Ureter (tissue), 1 donor: ENCODE measurements at places on chromosomes 1 and 21. TPM values are rescaled to one million over a fixed set of nuclear protein-coding genes. Genes with fewer than 3 reads are reported as not detected.

C4BPB gene
- 0.34 TPM for total RNA-seq

DCST1 gene
- total RNA-seq: not detected

PLXNA2 gene
- total RNA-seq: 51.7 TPM

- DNase-seq: no peak
Measured at GRCh38 chr1:181187337-181188126, 99.0 kb downstream of the IER5 start.

- no peak for DNase-seq
Measured at GRCh38 chr21:45886610-45887026, 95.0 kb upstream of the COL6A1 start.

DNA sequence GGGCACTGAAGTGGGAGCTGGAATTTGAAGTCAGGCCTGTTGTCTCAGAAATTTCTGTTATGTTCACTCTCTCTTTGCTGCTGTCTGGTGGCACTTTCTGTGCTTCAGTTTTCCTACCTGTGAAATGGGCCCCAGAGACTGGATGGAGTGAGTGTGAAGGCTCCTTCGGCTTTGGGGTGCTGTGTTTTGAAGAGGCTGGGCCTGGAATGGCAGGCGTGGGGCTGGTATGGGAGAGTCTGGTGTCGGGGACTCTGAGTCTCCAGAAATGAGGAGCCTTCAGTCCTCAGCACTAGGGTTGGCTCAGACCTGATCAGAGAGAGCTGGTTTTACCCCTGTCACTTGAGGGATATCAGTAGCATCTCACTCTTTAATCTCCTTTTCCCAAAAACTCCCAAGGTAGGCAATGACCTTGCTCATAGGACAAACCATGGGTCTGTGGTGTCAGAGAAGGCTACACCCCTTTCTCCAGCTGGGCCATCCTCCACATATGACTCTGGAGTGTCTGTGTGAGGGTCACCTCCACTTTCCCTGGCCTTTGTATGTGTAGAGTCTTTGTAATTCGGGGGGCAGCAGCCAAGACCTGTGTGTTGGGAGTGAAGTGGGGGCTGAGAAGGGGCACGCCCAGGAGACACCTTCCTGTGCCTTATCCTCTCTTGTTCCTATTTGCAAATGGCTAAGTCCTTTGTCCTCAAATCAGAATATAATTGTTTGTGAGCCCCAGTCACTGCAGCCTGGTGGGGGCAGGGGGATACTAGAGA, 279.9 kb downstream of the PTPRU start:
- no peak for DNase-seq

- no peak for DNase-seq
Measured at GRCh38 chr1:119795261-119796200, 15.7 kb downstream of the REG4 start.

GRCh38 chr1:89809556-89809955, 11.3 kb upstream of the LRRC8D start:
- no peak for DNase-seq

DNA sequence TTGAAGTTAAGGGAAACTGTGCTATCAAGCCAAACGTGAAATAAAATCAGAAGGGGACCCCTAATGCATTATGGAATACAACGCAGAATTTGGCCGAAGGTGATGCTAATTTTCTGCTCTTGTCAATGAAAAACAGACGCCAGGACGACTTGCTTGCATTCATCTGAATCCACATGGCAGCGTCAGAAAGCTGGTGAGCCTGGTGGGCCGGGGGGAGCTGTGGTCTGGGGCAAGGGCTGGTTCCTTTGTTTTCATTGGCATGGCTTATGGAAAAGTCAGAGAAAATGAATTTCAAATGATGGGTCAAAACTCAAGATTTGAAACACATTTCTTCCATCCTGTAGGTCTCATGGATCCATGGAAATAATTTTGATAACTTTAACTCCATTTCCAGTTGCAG, 86.4 kb upstream of the RUNX1 start:
- no peak for DNase-seq

GRCh38 chr1:11789126-11790067, 16.4 kb downstream of the MTHFR start:
- no peak for DNase-seq

TEKT2 gene
- not detected for total RNA-seq

DNA sequence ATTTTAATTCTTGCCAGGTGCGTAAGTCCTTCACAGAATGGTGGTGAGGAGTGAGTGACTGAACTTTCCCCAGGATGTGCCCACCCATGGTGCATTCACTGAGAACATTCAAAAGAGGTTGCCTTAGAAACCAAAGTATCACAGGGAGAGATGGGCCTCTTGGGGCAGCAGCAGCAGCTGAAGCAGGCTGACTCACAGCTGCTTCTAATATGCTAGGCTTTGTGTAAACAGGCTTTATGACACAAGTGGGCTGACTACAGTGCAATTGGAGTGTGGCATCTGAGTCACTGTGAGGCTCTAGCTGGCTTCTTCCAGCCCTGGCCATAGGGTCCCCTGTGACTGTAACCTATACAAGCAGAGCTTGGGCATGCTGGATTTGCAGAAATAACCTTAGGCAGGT, 12.6 kb downstream of the PIGP start:
- no peak for DNase-seq

GRCh38 chr1:94578856-94579255, 37.3 kb upstream of the F3 start:
- no peak for DNase-seq

RSPH1 gene
- 7.8 TPM for total RNA-seq

DNA sequence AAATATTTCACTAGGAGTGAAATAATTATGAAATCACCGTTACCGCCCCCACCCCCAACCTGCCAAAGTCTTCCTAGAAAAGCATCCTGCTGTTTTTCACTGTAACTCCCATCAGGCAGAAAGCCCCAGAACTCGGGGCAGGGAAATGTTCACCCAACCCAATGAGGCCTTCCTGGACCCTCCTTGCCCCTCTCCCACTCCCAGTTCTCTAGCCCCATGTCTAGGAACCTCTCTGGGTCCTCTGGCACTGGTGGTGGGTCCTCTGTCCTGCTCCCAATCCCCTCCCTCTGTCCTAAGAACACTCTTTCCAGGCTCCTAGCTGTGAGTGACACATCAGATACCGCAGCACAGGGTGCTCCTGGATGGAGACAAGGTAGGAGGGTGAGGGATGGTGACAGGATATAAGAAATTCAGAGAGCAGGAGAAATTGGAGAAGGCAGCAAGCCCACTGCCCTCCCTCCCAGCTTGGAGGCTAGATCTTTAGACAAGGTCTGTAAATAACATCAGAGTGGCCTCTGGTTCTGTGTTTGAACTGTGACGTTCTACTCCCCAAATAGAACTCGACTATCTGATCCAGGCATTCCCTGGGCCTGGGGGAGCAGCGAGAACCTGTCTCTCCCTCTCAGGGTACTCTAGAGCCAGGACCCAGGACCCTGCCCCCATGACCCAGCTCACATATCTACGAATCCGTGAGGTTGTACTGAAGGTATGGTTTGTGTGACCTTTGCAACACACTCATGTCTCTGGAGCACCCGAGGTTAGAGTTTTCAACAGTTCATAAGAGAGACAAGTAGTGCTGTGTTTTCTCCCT, 23.3 kb upstream of the BTG2 start:
- DNase-seq: peak; percentile 38

GRCh38 chr1:178345807-178346206, 151.0 kb downstream of the CLEC20A start:
- DNase-seq: no peak

PGLYRP3 gene
- total RNA-seq: not detected

- DNase-seq: no peak
Measured at GRCh38 chr1:216113181-216113580, 310.1 kb downstream of the USH2A start.

DNA sequence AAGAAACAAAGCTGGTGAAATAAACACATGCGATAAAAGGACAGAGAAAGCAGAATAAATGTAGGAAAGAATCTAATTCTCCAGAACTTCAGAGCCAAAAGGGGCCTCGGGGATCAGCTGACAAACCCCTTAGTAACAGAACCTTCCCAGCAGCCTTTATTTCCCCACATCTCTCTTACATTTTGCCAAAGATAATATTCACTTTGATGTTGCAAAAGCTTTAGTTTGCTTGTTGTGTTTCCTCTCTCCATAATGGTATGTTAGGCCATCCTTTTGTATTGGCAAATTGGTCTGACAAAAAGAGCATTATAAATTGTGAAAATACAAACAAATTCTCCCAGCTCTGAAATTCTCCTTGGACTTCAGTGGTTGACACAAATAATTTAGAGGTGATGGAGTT, 54.9 kb downstream of the OPTC start:
- DNase-seq: no peak

DNA sequence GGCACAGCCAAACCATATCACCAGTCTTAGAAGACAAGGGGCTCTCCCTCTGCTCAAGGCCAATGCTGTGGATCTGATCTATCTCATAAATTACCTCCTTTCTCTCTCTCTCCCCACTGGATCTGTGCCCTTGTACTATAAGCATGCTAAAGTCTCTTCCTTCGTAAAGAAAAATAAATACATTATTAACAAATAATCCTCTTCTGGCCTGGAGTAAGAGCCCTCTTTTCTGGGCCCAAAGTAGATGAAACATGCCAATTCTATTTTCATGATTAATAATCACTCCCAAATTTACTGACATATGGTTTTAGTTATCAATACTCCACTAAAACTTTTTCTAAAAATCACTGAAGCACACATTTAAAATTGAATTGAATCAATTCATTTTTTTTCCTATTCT, 889.7 kb downstream of the ADGRL2 start:
- DNase-seq: no peak

- no peak for DNase-seq
Measured at GRCh38 chr1:190762325-190762724, 284.7 kb upstream of the BRINP3 start.

SYT6 gene
- total RNA-seq: 0.47 TPM

GRCh38 chr1:37105911-37106310, 71.6 kb upstream of the GRIK3 start:
- DNase-seq: no peak

DNA sequence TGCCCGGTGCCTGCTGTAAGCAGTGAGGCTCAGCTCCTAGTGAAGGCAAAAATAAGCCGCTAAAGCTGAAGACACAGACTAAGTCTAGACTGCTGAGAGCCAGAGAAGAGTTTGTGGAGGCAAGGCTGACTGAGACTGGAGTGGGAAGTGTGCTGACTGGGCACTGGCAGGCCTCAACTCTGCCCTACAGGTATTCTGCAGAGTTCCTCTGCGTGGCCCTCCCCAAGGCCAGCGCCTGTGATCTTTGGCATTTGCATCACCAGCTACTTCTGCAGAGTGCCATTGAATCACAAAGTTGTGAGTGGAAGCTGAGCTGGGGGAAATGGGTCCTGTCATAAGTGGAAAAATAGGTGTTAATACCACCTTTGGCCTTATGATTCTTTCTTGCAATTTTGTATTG, 905.7 kb downstream of the PLA2G4A start:
- no peak for DNase-seq

GRCh38 chr1:41716188-41717130, 202.3 kb downstream of the HIVEP3 start:
- DNase-seq: no peak

- no peak for DNase-seq
Measured at GRCh38 chr1:157450106-157450505, 102.2 kb downstream of the FCRL5 start.
